ENCODE measurements at places on chromosomes 11 and 22.

GRCh38 chr11:2268729-2269600 is 1.4 kb downstream of the ASCL2 start:
- DNase-seq: peak; percentile 95

GRCh38 chr11:119689302-119689701 is 39.7 kb downstream of the NECTIN1 start:
- DNase-seq: no peak

DNA sequence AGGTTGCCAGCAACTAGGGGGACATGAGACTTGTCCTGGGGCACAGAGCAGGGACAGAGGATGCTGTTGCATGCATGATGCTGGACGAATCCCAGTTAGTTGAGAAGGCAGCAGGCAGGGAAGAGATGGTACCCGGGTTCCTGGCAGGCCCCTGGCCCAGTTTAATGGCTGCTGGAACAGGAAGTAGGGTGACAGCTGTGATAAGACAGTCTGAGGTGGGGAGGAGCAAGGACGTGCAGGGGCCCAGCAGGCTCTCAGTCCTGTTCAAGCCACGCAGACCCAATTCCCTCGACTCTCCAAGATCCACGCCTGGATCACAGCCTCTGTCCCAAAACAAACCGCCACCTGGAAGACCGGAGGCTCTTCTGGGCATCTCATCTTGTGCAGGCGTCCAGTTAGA is 32.0 kb downstream of the LRRC10B start:
- DNase-seq: no peak

DNA sequence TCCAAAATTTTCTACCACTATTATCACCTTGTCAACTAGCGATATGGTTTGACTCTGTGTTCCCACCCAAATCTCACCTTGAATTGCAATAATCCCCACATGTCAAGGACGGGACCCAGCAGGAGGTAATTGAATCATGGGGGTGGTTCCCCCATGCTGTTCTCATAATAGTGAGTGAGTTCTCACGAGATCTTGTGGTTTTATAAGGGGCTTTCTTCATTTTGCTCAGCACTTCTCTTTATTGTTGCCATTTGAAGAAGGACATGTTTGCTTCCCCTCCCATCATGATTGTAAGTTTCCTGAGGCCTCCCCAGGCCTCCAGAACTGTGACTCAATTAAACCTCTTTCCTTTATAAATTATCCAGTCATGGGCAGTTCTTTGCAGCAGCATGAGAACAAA is 73.5 kb upstream of the ZC3H12C start:
- DNase-seq: peak; percentile 23

GRCh38 chr22:22516992-22517391 is 3.1 kb downstream of the ZNF280A start:
- DNase-seq: no peak

DNA sequence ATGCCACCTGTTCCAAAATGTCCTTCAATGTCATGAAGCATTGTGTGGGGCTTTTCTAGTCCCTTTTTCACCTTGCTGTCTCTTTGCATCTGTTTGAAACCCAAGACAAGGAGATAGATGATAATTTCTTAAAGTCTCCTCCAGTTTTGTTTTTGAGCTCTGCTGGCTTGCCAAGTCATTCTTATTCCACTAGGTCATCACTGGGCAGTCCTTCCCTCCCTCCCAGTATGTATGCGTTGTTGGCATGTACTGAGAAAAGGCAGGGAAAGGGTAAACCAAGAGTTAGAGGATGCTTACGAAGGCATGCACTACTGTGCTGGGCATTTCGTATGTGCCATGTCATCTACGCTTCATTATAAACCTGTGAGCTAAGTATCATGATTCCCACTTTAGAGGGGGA is 78.6 kb downstream of the PARVA start:
- DNase-seq: no peak

DNA sequence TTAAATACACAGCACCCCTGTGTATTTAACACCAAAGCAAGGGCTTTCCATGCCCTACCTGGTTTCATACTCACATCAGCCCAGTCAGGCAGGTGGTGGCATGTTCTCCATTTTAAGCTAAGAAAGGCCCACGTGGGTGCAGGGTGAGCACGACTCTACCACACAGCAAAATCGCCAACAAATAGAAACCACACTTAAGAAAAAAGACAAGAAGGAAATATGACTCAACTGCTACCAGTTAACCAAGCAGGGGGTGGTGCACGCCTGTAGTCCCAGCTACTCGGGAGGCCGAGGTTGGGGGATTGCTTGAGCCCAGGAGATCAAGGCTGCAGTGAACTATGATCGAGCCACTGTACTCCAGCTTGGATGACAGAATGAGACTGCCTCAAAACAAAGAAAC is 35.2 kb upstream of the TFIP11 start:
- DNase-seq: peak; percentile 10

DNA sequence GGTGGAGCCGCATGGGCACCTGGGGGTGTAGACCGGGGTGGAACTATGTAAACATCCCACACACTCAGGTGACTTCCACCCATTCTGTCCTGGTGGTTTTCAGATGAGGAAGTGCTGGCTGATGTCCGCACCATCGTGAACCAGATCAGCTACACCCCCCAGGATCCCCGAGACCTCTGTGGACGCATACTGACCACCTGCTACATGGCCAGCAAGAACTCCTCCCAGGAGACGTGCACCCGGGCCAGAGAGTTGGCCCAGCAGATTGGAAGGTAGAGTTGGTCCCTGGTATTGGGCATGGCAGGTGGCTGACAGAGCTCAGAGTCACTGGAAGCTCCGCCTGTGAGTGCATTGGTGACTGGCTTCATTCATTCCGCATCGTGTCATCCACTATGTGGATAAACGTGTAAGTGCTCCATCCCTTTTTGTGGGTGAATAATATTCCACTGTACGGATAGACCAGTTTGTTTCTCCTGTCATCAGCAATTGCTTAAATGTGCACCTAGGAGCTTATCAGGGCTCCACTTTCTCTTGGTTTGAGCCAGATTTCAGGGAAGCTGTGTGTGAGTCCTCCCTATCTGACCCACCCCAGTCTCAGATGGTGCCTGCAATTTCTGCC is 29.9 kb downstream of the NADSYN1 start:
- no peak for DNase-seq

GRCh38 chr11:64924910-64925284 is 408 bp downstream of the PPP2R5B start:
- no peak for DNase-seq

DNA sequence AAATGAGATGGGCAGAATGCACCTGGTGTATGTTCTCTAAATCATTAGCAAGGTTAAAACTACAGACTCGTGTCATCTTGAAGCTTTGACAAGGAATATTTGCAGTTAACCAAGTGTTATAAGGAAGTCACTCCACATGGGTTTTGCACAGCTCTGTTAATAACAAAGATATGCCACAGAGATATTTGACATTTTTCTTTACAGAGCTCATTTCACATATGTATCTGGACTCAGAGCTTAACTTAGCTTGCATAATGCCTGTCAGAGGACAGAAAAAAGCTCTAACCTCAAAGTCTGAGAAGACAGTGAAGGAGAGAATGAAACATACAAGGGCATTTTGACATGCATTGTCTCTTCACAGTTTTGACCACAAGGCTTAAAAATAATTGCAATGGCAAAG is 105.5 kb downstream of the C11orf87 start:
- DNase-seq: no peak

DNA sequence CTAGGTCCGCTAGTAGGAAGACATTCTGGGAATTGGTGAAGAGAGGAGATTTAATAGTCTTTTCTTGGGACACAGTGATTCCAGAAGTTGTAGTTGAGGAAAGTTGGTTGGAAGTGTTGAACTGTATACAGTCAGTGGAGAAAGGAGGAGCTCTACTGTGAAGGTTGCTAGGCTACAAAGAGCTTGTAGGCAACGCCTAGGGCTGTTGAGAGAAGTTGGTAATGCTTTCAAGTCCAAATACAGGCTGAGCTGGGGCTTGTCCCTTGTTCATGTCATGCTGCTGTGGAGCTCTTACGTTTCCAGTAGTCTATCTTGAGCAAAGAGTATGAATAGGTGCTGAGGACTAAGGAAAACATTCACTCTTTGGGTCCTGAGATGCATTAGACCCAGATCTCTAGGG is 1.1 kb downstream of the TBCEL start:
- no peak for DNase-seq

GRCh38 chr11:72981080-72981479 is 161.0 kb downstream of the FCHSD2 start:
- DNase-seq: no peak

- no peak for DNase-seq
Observed at GRCh38 chr11:841981-842369, 354 bp downstream of the POLR2L start.

GRCh38 chr11:44310206-44310462 is 195 bp upstream of the ALX4 start:
- no peak for DNase-seq

DNA sequence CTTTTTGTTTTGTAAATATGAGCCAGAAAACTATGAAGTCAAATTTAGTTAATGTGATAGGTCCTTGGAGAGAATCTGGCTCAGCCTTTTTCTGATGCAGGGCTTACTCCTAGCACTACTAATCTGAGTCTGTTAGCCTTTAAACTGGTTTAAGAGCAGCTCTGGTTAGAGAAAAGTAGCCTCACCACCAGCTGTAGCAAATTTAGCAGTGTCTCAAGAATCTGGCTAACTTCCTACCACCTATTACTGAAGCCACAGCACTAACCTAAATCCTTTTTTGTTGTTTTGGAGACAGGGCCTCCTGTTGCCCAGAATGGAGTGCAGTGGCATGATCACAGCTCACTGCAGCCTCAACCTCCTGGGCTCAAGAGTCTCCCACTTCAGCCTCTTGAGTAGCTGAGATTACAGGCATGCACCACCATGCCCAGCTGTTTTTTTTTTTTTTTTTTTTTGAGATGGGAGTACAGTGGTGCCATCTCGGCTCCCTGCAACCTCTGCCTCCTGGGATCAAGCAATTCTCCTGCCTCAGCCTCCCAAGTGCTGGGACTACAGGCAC is 13.9 kb downstream of the RBM4B start:
- no peak for DNase-seq

- DNase-seq: no peak
Observed at GRCh38 chr11:111829185-111829968, 42.0 kb downstream of the ALG9 start.

GRCh38 chr22:39994041-39994565 is 651 bp upstream of the FAM83F start:
- DNase-seq: no peak

GRCh38 chr11:8389029-8389996 is 125.6 kb upstream of the LMO1 start:
- DNase-seq: no peak

DNA sequence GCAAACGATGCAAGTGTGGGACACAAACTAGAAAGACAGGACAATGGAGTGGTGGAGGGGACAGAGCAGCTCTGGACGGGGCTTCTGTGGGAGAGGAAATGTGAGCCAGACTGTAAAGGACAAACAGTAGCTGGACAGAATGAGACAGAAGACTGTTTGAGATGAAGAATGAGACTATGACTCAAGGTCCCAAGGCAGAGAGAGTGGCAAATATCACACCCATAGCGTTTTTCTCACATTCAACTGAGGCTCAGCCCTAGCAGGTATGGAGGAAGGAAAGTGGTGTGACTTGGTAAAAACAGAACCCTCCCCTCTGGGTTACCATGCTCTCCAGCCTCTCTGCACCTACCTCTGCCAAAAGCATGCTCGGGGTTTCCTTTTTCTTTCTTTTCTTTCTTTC is 96.5 kb downstream of the RPL27A start:
- DNase-seq: no peak

DNA sequence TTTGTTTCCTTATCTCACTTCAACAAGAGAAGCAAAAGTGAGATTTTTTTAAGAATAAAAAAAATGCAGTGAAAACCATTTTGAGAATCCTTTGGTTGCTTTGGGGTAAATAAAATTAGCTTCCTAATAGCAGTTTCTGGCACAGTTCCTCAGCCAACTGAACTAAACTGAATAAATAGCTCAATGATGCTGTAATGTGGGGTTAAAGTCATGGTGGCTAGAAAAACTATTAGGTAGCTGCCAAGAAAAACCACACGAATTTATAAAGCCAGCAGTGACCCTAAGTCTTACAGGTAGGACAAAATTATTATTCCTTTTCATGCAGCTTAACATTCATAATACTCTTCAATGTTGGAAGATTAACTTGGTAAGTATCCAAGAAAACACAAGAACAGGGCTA is 142.4 kb downstream of the APIP start:
- DNase-seq: no peak

- DNase-seq: no peak
Observed at GRCh38 chr11:61510166-61510919, 1.8 kb downstream of the LRRC10B start.

DNA sequence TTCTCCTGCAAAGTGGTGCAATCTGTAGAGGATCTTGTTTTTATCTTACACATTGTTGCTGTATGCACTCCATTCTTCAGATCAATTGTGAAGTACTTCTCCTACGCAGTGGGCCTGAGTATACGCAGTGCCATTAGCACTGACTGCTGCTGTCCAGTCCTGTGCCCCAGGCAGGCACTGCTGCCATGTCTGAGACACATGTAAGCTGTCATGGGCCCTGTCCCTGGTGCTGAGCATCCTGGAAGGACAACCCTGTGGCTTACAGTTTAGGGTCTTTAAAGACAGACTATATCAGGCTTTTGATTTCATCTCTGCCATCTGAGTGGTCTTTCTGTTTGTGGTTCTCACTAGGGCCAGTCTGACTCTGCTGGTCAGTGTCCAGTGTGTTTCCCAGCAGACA is 44.8 kb upstream of the PTPN5 start:
- no peak for DNase-seq

- DNase-seq: no peak
Observed at GRCh38 chr22:17120281-17120680, 879 bp downstream of the TMEM121B start.

DNA sequence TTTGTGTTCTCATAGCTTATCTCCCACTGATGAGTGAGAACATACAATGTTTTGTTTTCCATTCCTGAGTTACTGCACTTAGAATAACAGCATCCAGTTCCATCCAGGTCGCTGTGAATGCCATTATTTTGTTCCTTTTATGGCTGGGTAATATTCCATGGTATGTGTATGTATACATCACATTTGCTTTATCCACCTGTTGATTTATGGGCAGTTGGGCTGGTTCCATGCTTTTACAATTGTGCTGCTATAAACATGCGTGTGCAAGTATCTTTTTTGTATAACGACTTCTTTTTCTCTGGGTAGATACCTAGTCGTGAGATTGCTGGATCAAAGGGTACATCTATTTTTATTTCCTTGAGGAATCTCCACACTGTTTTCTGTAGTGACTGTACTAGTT is 74.8 kb downstream of the ZNF280B start:
- DNase-seq: no peak

- DNase-seq: no peak
Observed at GRCh38 chr22:38981005-38981991, 849 bp upstream of the APOBEC3B start.

DNA sequence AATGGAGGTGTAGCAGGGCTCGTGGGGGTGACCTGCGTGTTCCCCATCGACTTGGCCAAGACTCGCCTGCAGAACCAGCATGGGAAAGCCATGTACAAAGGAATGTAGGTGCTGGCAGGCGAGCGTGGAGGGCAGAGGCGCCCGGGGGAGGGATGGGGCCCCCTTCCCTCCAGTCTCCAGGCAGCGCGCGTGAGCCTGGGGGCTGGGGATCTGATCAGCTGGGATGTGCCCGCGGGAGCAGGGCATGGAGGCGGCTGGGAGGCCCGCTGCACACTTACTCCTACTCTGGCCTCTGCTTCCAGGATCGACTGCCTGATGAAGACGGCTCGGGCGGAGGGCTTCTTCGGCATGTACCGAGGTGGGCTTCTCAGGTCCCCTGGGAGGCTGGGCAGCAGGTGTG is 17.8 kb downstream of the SLC25A18 start:
- no peak for DNase-seq

Data from inflammatory macrophage treated with lipopolysaccharide for 4 hours (primary cell).